CD4-positive, alpha-beta T cell treated with Interleukin-15 for 4 hours (primary cell): ENCODE measurements at places on chromosomes 3 and 15.

- DNase-seq, result no peak
Measured at GRCh38 chr15:35702946-35703495, 157.1 kb upstream of the DPH6 start.

- peak; percentile 61 for DNase-seq
Measured at GRCh38 chr15:70100474-70101341, 3.0 kb upstream of the TLE3 start.

GRCh38 chr3:55147406-55147805 is 219.5 kb upstream of the LRTM1 start:
- no peak for DNase-seq

DNA sequence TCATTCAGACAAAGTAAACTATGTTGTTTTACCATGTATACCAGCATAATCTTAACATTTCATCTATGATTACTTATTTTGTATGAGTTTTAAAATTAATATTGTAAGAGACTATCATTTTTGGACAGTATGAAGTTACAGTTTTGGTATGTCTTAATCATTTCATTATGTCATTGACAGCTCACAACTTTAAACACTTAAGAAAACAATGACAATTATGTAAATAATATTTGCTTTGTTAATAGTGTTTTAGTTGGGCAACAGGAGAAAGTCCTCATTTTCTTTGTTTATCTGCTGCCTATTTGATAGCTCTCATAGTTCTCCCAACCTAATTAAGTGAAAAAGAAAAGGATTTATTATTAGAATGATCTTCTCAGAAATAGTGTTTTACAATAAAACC is 80.2 kb downstream of the MEF2A start:
- DNase-seq, result no peak

GRCh38 chr15:77482570-77482969 is 61.9 kb downstream of the HMG20A start:
- no peak for DNase-seq

GRCh38 chr3:113736548-113737089 is 9.4 kb downstream of the NAA50 start:
- peak; percentile 74 for DNase-seq

DNA sequence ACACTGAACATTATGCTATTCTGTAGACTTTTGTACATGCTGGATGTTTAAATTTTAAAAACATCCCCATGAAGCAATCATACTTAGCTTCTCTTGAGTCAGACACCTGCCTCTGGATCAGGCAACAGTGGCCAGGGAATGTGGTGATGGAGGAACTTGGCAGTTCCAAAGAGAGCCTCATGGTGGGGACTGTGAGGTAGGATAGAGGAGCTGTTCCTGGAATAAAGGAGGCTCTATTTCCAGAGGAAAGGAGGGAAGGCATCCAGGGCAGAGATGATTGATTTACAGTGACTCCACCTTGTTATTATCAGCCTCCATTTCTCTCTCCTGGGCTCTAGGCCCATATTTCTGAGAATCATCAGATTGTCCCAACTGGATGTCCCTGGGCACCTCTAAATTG is 35.0 kb upstream of the ABHD17C start:
- no peak for DNase-seq

- DNase-seq, result no peak
Measured at GRCh38 chr3:183430325-183430957, 2.0 kb upstream of the MCF2L2 start.

DNA sequence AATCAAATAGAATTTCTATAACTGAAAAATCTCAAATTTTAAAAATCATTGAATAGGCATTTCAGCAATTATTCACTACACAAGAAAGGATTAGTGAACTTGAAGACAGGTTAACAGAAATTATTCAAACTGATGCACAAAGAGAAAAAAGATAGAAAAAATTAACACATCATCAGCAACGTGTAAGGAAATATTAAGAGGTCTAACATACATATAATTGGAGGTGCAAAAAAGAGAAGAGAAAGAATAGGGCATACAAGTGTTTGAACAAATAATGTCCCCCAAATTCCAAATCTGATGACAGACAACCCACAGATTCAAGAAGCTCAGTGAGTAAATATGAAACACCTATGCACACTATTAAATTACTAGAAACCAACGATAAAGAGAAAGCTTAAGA is 57.1 kb downstream of the FBXL2 start:
- no peak for DNase-seq

DNA sequence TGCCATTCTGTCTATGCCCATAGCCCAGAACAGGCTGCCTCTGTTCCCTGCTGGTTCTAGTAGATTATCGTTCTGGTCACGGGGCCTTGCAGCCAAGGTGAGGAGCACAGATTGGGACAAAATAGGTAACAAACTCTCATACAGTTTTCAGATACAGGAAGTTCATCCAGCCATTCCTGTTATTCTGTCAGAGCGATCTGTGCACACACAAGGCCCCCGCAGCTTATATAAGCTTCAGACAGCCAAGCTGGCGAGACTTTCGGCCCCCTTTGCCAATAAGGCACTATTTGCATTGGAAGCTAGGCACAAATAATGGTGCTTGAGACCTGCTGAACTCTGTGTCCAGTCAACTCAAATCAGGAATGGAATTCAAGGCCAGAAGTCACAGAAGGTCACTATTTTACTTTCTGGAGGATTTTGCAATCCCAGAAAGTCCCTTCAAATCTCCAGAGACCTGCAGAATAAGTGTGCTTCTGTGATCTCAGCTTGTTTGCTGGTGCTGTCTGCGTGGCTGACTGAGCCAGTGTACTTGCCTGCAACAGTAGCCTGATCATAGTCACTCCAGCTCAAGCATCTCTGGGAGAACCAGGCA is 69.4 kb downstream of the BFSP2 start:
- DNase-seq, result no peak

DNA sequence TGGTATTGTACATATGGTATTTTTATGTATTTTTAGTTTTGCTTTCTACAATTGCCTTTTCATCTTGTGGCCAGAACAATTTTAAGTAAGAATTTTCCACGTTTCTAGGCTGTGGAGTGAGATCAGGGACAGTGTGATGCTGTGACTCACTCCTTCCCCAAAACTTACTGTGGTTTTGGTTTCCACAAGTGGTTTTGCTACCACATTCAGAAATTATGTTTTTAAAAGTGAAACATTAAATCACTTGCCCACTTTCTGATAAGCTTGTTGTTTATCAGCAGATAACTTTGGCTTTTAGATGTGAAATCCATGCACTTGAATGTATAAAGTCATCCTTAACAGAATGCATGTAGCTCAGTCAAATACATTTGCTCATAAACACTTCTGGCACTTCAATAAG is 192.2 kb upstream of the THRB start:
- DNase-seq, result no peak

GRCh38 chr3:136929977-136930670 is 27.7 kb upstream of the IL20RB start:
- no peak for DNase-seq

DNA sequence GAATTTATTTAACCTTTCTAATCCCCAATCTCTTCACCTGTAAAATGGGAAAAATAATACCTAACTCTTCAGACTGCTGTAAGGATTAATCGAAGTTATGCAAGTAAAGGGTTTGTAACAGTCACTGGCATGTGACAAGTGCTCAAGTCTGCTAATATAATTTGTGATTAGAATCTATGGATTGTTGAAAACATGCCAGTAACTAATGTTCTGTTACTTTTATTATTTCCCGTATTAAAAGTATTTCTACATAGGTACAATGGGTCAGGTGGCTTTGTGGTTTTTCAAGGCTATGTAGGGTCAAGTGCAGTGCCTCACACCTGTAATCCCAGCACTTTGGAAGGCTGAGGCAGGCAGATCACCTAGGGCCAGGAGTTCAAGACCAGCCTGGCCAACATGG is 29.4 kb downstream of the ULK4 start:
- no peak for DNase-seq

DNA sequence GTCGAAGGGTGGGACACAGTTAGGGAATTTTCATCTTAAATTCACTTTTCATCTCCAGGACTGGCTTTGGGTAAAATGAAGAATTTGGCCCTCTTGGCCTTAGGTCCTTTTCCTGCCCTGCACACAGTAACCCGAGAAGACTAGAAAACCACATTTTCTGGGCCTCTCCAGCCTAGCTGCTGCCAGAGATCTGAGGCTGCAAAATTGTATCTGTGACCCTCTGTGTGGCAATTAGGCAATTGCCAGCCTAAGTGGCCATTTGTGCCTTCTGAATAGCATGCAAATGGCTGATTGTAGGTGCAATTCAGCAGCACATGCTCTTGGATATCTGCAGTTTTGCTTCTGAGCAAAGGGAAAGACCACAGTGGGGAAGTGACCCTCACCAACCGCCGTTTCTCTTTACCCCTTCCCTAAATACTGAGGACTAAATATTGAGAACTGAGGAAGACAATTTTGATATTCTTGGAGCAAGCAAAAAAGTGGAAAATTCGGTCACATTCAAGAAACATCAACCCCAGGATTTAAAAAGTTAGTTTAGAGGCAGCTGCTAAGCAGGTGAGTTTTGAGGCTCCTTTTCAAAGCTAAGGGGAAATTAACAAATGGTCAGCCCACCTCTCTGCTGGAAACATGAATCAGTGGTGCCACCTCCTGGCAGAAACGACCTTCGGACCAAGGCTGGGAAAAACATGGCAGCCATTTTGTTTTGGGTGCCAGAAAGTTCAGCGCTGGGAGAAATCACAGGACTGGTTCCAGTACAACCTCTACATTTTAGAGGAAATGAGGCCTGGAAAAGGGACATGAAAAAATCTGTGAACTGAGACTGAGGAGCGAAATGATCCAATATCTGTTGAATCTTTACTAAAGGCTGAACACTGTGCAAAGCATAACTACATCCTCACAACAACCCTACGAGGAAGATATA is 56.6 kb upstream of the PRTG start:
- DNase-seq, result no peak

DNA sequence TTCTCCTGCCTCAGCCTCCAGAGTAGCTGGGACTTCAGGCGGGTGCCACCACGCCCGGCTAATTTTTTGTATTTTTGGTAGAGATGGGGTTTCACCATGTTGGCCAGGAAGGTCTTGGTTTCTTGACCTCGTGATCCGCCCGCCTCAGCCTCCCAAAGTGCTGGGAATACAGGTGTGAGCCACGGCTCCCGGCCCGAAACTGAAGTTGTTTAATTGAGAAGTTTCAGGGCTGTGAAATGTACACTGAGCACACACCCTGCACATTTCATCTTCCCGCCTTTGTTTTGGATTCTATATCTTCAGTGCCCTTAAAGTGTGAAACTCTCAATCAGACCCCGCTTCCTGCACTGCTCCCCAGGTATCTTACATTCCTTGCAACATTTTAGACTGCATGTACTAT is 149.1 kb downstream of the FNDC3B start:
- DNase-seq, result no peak

GRCh38 chr3:188197388-188197847 is 43.5 kb downstream of the LPP start:
- DNase-seq, result no peak

DNA sequence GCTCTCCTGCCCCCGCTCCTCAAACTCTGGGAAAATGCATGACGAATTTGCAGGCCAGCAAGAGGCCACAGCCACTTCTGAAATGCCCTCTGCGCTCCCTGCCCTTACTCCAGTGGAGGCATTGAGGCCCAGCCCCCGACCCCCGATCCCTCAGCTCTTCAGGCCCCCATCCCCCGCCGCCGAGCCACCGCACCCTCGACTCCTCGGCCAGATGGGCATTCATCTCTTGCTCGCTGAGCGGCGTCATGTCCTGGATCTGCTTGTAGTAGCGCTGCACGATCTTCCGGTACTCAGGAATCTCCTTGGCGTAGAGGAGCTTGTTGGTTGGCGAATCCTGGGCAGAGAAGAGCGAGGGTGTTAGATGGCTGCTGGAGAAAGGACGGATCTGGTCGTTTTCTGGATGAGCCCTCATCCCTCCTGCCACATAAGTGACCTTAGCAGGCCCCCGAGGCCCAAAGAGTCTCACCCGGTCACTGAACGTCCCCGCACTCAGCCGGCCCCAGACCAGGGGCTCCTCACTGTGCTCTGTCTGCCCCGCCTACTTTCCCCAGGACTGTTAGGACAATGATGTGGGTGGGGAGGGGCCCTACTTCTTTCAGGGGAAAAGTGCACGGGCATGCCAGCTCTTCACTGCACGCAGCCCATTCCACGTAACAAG is 14.0 kb downstream of the H1-8 start:
- DNase-seq, result no peak

GRCh38 chr15:85607842-85608241 is 186.9 kb downstream of the KLHL25 start:
- no peak for DNase-seq

- DNase-seq, result no peak
Measured at GRCh38 chr15:31367021-31367729, 40.5 kb downstream of the KLF13 start.

DNA sequence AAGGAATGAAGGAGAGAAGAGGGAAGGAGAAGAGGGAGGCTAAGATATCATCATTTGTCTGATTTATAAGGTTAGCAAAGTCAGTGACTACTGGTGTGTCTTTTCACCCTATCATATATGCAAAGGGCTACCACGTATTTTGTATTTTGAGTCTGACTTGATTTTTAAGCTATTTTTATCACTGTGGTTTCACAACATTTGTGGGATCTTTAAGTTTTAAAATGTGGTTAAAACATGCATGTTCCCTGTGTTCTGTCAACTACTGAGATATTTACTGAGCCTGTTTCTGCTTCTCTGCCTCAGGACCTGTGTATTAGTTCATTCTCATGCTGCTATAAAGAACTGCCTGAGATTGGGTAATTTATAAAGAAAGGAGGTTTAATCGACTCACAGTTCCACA is 22.5 kb upstream of the SPTSSB start:
- DNase-seq, result no peak

DNA sequence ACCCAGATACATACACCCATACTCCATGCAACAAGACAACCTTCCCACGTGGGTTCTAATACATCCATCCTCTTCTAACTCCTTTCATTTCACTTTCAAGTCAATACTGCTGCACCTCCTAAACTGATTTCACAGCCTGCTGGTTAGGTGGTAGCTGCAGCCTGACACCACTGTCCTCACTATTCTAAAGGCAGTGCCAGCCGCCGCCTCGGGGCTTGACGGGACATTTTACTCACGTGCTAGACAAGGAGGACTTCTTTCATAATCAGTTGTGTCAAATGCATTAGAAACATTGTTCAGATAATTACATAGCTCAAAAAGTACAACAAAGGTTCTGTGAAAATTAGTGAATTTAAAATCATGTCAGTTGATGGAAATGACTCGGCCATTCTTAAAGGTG is 6.3 kb downstream of the UROC1 start:
- no peak for DNase-seq

DNA sequence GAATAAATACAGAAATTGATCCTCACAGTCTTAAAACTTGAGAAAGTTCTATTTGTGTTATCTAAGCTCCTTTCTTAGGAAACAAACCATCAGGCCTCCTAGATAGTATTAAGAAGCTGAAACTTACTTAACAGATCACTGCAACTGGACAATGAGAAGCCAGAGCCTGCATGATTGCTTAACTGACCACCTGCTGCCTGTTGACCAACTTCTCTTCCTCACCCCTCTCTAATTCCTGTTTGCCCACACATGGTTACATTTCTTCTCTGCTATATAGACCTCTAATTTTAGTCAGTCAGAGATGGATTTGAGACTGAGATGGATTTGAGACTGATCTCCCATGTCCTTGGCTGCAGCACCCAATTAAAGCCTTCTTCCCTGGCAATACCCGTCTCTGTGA is 13.5 kb downstream of the CCPG1 start:
- no peak for DNase-seq

- DNase-seq, result no peak
Measured at GRCh38 chr3:37999836-38000235, 9.2 kb downstream of the VILL start.

GRCh38 chr3:8152821-8153418 is 348.7 kb upstream of the LMCD1 start:
- DNase-seq, result no peak

- no peak for DNase-seq
Measured at GRCh38 chr15:61410662-61411061, 181.6 kb upstream of the RORA start.
